ENCODE measurements at places on chromosomes 11 and 22.
A peak's percentile ranks its signal among the peaks of the same experiment; 100 is the strongest.

DNA sequence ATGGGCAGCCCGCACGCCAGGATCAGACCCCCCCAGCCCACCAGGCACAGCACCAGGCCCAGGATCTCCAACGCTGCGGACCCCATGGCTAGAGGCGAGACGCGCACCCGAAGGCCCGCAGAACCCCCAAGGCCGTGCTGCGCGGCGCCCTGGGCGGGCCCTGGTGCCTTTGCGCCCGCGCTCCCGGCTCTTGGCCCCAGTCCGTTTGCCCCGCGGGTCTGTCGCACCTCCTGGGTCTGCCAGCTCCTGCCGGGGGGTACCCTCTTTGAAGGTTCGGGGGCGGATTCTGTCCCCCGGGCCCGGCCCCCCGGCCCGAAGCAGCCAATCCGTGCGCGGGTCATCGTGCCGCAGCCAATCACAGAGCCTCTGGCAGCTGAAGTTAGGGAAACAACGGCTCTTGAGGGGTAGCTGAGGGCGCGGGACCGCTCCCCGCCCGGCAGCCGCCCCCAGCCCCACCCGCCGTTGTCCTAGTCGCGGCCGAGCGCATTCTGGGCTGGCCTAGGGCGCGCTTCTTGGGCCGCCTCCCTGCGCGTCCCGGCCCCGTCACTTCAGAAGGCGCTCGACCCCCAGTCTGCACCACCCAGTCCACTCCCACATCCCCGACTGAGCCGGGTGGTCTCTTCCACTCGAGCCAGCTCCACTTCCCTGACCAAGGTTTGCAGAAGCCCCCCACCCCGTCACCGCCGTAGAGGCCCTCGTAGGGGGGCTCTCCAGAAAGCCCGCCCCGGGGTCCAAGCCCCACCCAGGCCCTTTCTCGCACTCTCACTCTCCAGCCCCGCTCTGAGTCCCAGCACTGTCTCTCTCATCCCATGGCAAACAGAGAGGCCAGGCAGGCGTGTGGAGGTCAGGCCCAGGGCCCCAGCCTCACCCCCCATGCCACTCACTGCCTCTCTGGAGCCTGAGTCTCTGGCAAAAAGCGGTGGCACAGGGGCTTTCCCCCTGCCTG, at the start of gene CLDN5:
CLDN5 (minus strand) TSS at position 241 of the 946 bp plus-strand sequence; CDS start at position 86, 155 bp downstream.
- DNase-seq, result no peak

DNA sequence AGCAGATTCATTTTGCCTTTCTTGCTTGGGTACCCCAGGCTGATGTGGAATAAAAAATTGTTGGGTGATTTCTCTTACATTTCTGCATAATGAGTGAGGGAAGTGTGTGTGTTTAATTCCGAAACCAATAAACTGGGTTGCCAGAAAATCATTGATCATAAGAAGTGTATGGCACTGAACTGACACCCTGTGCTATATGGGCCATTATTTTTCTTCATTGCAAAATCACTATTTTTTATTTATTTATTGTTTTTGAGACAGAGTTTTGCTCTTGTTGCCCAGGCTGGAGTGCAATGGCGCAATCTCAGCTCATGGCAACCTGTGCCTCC, 14.6 kb upstream of the HIKESHI start:
- no peak for DNase-seq

DNA sequence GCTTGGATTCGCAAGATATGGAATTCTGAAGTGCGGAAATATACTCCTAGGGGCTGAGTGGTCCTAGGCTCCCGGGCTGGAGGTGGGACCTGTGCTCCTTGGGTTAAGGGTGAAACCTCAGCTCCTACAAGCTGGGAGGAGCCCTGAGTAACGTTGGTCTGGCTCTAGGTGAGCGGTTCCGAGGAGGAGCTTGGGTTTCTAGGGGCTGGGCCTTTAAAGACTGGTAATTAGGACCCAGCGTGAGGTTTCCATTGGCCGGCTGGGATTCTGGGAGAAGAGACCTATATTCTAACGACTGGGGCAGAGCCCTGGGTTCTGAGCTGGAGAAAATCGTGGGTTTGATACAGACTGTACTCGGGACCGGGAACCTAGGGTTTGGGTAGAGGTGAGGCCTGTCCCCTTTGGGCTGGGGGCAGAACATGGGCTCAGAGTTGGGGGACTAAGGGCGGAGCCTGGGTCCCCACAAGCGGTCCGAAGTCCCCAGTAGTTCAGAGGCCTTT, 882 bp upstream of the MAP4K2 start:
- DNase-seq, result no peak

GRCh38 chr11:105870516-105871113, 151.4 kb downstream of the MSANTD4 start:
- DNase-seq, result no peak

DNA sequence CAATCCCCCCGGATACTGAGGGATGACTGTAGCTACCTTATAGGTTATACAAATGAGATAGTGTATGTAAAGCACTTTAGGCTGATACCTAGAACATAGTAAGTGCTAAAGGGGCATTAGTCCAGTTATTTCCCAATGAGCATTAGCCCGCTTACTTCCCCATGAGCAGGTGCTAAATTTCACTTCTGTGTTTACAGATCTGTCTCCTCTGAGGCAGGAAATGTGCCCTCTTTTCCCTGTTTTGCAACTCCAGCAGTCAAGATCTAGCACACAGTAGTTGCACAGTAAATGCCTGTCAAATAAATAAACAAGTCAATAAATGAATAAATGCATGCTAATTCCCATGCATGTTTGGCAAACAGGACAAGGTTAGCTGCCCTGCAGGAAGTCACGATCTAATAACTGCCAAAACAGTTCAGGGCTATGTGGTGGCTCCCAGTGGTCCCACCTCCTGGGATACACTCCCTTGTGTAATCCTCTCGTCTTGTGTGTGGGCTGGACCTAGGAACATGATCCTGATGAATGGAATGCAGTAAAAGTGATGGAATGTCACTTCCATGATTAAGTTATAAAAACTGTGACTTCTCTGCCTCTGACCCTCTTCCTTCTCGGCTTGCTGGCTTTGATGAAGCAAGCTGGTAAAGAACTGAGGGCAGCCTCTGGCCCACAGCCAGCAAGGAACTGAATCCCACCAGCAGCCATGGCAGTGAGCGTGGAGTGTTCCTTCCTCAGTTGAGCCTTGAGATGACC, 459.0 kb downstream of the SOX6 start:
- DNase-seq, result no peak

DNA sequence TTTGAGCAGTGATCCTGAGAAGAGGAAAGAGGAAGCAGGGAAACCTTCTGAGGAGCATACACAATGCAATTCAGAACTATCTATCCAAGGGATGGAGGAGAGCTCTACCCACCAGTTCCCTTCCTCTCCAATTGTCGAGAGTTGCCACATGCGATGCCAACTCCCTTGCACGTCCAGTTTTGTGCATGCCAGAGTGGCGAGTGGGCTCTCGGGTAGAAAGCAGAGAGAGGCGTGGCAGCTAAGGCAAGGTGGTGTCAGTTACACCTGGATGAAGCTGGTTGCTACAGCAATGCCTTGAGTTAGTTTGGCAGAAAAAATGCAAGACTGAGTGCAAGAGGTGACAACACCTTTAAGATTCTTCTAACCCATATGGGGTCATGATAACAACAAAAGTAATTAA, 420.4 kb upstream of the CCDC90B start:
- no peak for DNase-seq

DNA sequence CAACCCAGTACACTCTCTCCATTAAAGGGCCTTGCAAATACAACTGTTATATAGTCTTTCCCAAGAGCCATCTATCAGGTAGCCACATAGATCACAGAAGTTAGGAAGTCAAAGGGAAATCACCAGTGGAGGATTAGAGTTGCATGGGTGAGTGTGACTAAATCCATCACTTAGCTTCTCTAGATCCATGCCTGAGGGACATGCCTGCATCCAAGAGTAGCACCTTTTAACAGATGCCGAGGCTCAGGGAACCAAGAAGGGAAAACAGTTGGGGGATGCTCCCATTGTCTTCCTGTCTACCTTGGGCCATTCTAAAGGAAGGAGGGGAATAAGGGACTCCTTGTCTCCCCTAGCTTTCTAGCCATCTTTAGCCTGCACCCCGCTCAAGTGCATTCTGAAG, 77.9 kb downstream of the XRRA1 start:
- no peak for DNase-seq

- peak; percentile 10 for DNase-seq
Measured at GRCh38 chr11:78187366-78188285, 800 bp downstream of the KCTD21 start.

- no peak for DNase-seq
Measured at GRCh38 chr11:6889835-6890234, 2.5 kb downstream of the OR2D2 start.

GRCh38 chr22:40206561-40206960, 28.8 kb downstream of the TNRC6B start:
- DNase-seq, result no peak

DNA sequence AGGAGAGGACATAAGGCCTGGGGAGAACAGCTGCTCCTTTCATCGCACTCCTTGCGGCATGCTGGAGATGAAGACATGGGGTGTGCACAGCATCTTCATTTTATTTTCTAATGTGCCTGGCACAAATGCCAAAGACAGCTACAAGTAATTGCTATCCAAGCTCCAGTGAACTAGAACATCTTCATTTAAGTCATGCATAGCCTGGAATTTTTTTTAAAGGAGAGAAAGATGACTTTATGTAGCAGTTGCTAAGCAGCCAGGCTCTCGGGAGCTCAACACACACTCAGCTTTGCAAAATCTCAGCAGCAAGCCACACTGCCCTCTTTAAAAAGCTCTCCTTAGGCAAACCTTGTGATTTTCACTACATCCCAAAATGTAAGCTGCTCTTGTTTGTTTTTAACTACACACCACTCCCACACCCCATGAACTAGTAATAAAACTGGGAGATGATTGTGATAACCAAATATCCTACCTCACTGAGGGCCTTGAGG, 164.5 kb upstream of the POU2AF2 start:
- no peak for DNase-seq

- DNase-seq, result no peak
Measured at GRCh38 chr11:123195188-123196059, at the start of gene CLMP. Gene CLMP, minus strand, starts transcription at chr11:123195248. Its CDS starts 308 bp downstream, at chr11:123194940.

DNA sequence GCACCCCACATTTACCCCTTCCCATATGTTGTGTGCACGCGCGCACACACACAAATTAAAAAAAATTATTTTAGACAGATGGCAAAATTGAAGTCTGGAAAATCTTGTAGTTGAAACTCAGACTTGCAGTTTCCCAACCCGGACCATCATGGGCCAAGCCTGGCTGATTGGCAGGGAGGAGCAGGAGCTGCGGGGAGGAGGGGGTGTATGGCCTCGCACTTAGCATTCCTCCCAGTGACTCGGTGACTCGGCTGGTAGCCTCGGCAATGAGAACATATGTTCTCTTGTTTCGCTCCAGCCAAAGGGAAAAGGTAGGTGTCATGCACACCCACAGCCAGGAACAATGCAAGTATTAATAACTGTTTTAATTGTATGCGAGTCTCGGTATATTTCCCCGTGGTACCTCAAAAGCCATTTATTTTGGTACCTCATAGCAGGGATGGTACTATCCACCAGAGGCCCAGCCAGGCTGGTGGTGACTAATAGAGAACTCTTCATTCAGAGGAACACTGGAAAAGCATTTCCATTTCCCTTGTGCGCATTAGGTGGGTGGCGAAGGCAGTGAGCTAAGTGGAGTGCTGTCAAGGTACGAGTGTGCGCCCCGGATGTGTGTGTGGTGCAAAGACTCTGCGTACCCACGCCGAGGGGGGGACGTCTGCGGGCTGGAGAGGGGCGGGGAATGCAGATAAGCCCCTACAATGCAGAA, 92.5 kb downstream of the DSCAML1 start:
- no peak for DNase-seq

- DNase-seq, result no peak
Measured at GRCh38 chr11:117039270-117039669, 59.0 kb downstream of the SIK3 start.

GRCh38 chr22:38638216-38638615, 18.0 kb downstream of the FAM227A start:
- no peak for DNase-seq

GRCh38 chr11:75554258-75555022, 7.6 kb upstream of the SERPINH1 start:
- no peak for DNase-seq

DNA sequence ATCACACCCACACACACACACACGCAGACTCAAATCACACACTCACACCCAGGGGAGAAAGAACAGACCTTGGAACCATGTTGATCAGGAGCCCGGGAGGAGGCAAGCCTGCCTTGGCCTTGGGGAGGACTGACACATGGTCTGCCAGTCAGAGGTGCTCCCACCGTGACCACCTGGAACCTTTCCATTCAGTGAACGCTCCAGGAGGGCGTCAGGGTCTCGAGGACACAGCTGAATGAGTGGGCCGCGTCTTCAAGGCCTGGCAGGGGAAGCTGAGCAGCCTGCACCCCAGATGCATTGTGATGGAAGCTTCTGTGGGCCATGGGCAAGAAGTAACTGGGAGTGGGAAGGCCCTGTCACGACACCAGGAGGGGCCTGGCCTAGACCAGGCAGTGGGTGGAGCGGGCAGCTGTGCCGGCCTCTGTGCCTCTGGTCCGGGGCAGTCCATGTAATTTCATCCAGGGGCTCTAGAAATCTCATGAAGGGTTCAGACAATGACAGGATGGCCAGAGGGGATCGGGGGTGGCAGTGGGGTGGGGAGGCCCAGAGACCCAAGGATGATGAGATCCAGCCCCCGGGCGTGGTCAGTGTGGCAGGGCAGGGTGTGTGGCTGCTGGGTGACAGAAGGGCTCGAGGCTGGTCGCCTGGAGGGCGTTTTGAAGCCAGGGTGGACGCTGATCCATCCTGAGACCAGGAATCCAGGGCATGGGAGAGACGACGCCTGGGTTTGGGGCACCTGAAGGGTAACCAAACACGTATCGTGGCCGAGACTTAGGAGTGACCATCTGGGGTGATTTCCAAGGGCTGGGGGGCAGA, 53.7 kb downstream of the IGF2 start:
- DNase-seq, result no peak

GRCh38 chr11:15215005-15215404, 100.3 kb downstream of the INSC start:
- DNase-seq, result no peak

GRCh38 chr11:88301488-88302140, 35.9 kb downstream of the CTSC start:
- DNase-seq, result no peak

GRCh38 chr11:100681064-100681502, 6.0 kb upstream of the ARHGAP42 start:
- DNase-seq, result no peak

DNA sequence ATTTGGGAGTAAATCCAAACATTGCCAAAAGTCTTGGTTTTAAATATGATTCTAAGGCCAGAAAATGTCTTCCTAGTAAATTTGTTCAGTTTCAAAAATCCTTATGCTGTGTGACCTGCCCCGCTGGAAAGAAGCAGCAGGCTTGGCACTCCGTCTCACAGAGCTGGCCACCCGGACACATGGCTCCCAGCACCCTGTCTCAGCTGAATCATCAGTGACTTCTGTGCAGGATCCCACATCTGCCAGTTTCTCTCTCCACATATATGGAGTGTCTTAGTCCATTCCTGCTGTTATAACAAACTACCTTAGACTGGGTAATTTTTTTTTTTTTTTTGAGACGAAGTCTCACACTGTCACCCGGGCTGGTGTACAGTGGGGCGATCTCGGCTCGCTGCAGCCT, 356.7 kb downstream of the TBC1D22A start:
- DNase-seq, result no peak

- no peak for DNase-seq
Measured at GRCh38 chr11:32311346-32312065, 123.8 kb downstream of the WT1 start.
